Mesothelial cell of epicardium (in vitro differentiated cells): ENCODE measurements at places on chromosomes 6 and 20.

- DNase-seq = no peak
These were observed 17.5 kb downstream of the NRN1 start for GRCh38 chr6:5989141-5989723.

DNA sequence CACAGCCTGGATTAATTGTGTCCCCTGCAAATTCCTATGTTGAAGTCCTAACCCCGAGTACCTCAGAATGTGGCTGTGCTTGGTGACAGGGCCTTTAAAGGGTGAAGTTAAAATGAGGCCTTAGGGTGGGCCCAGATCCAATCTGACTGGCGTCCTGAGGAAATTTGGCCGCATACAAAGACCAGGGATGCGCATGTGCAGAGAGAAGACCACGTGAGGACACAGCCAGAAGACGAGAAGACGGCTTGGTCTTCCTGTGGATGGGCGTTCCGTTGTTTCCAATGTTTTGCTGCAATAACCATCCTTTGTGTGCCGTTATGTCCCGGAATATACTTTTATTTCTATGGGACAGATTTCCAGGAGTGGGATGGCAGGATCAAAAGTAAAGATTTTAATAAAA, 40.9 kb upstream of the SLC22A2 start:
- DNase-seq = no peak

DNA sequence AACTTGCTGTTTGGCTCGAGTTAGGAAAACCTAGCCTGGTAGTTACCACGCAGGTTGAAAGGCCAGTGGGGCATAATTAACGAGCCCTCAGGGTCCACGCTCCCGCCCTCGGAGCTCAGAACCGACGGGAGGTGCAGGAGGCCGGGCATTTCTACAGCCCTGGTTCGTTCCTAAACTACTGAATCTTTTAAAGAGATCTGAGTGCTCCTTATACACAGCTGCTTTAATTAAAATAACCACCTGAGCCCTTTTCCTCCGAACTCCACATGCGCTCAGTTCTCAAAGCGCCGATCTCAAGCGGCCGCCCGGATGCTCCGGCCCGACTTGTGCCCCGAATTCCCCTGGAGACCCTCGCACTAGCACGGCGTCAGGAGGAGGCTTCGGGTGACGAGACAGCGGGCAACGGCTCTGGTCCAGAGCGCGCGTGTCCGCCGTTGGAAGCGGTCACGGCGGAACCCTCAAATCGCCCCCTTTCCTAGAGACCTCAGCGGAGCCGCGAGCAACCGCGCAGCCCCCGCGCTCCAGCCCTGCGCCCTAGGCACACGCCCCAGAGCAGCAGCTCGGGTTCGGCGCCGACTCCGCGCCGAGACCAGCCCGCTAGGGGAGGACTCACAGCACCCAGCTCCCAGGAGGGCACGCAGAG, 397 bp downstream of the WDR27 start:
- DNase-seq = no peak

DNA sequence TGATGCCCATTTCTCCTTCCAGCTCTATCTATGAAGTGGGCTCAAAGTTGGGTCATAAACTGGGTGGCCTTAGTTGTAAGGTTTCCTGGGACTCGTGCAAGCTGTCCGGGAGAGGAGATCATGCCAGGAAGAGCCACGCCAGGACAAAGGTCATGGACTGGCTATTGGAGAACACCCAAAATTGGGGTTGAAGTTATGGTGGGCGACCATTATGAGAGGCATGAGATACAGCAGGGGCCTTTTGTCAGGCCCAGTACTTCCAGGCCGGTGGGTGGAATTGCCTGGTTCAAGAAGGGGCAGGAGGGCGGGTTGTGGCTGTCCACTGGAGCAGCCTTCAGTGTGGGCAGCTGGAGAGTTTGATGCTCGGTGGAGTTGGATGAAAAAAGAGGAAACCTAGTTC, 225.1 kb upstream of the SSTR4 start:
- DNase-seq = no peak

GRCh38 chr6:144352331-144352730, 67.2 kb downstream of the UTRN start:
- DNase-seq = no peak

GRCh38 chr6:101537753-101538316, 144.3 kb downstream of the GRIK2 start:
- DNase-seq = no peak

DNA sequence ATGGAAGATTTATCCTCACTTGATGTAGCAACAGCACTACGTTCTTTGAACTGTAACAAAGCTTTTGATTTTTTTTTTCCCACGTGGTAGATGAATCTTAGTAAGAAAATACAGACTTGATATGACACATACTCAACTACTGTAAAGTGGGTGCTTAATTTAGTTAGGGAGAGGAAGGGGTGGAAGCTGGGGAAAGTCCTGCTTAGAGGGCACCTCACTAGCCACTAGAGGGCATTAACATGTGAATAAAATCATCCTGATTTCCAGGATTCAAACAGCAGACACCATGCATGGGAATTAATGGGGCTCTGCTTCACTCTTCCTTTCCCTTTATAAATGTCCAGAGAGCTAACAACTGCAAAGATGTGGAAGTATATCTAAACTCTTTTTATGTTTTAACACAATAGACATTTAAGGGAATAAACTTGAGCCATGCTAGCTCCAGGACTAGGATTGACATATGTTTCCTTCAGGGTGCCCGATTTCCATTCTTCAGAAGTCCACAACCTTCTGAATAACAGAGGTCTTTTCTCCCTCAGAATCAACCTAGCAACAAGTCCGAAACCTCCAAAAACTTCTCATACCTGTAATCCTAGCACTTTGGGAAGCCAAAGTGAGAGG, 250.1 kb downstream of the ATXN1 start:
- no peak for DNase-seq

GRCh38 chr6:114785235-114786127, 442.7 kb upstream of the HS3ST5 start:
- no peak for DNase-seq

DNA sequence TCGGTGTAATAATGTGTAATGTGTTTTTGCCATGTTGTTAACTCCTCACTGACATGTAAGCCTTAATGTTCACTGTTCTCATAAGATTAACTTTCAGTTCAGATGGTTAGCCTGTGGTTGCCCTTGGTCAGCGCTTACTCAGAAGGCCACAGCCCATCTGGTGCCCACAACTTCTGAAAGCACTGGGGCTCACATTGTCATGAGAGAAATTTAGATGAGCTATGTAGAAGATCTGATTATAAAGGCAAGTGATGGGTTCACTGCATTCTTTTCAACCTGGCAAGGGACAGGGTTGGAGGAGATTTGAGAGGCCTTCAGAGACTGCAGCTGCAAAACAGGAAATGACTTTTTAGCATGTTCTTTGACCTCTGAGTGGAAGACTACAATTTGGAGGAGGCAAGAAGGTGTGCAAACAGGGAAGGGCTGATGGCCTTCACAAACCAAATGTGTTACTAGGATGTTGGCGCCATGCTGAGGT, 242.3 kb upstream of the SUPT3H start:
- no peak for DNase-seq

DNA sequence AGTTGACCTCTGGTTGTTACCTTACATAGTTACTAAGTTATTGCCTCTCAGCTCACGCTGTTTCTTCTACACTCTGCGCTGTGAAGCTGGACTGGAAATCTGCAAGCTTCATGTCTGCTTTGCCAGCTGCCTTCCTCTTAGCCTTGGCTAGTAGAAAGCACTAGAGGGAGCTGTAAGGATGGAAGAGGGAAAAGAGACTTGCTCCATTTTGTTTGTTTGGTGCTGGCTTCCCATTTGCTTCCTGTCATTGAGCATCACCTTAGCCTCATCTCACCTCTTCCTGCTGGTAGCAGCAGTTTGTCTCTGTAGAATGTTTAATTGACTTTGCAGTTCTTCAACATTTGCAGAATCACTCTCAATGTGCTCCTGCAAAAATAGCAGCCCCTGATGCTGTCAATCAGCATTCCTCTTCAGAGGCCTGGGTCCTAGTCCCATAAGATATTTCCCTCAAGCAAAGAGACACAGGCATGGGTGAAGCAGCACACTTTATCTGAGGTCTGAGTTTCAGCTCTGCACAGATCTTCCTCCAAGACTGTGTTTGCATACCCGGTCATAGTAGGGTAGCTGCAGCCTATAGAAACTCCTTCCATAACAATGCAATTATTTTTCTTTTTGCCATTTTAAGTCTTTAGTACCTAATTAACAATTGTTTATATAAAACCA, 302.2 kb upstream of the EPHA7 start:
- DNase-seq = no peak

GRCh38 chr6:156391977-156392376, 385.2 kb upstream of the ARID1B start:
- DNase-seq = no peak
